ENCODE measurements at places on chromosomes 2 and 18. TPM values are rescaled to one million over a fixed set of nuclear protein-coding genes. Genes with fewer than 3 reads are reported as not detected.

SOWAHC gene
- 16.7 TPM for total RNA-seq

GRCh38 chr18:23614891-23615290 lies 28.6 kb upstream of the NPC1 start:
- no peak for DNase-seq

DNA sequence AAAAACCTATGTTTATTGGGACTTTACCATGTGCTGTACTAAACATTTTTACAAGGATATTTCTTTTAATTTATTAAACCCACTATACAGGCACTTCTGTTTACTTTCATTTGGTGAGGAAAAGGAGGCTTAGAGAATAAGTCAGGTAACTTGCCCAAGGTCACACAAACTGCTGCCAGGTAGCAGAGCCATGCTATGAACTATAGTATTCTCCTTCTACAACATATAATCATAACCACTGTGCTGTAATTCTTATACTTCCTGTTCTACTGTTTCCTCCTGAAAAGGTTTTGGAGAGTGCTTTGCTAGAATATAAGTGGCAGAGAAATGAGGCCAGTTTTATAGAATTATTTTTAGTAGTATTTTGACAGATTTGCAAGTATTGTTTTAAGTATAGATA lies 29.5 kb downstream of the SLC39A10 start:
- no peak for DNase-seq

DNA sequence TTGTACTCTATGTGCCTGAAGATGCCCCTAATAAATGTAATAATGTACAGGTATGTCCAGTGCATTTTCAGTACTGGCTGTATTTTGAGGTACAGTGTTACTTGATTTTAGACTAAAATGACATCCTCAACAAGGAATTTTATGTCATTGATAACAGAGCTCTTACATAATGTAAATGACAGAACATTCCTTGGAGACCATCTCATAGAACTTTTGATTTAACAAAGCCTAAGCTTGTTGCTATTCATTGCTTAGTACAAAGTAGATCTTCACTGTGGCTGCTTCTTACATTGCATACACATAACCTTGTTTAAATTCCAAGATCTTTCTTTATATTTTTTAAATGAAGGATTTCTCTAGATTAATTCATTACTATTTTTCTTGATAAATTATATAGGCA lies 24.1 kb downstream of the DYNC1I2 start:
- DNase-seq = no peak

GRCh38 chr2:40485318-40485717 lies 33.4 kb upstream of the SLC8A1 start:
- no peak for DNase-seq

KCNJ3 gene
- not detected for total RNA-seq

GRCh38 chr2:164879901-164880535 lies 38.4 kb upstream of the COBLL1 start:
- DNase-seq = no peak

CYRIA gene
- 2.2 TPM for total RNA-seq

GRCh38 chr2:74584088-74584645 lies 29.6 kb downstream of the DOK1 start:
- no peak for DNase-seq

- DNase-seq = no peak
Measured at GRCh38 chr2:29783666-29784065, 137.7 kb downstream of the ALK start.

GRCh38 chr18:9828506-9829396 lies 57.0 kb upstream of the TXNDC2 start:
- no peak for DNase-seq

GRCh38 chr18:3593904-3594759 lies 144.2 kb downstream of the TGIF1 start:
- peak; percentile 90 for DNase-seq

C2orf68 gene
- total RNA-seq = 40.8 TPM

DNA sequence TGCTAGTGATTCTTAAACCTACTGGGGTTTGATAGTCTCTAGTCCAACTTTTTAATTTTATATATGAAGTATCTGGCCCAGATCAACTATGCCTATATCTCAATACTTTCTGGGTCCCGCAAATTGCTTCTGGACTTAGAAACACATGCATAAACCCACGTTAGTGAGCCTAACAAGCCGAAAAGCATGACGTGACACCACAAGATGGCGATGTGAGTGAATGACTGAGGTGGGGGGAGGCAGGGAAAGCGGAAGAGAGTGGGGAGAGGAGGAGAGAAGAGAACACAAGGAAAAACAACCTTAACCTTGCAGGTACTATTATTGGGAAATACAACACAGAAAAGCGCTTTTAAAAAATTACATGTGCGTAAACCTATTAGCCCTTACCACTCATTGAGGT lies 13.8 kb downstream of the PDIA6 start:
- DNase-seq = no peak

DNA sequence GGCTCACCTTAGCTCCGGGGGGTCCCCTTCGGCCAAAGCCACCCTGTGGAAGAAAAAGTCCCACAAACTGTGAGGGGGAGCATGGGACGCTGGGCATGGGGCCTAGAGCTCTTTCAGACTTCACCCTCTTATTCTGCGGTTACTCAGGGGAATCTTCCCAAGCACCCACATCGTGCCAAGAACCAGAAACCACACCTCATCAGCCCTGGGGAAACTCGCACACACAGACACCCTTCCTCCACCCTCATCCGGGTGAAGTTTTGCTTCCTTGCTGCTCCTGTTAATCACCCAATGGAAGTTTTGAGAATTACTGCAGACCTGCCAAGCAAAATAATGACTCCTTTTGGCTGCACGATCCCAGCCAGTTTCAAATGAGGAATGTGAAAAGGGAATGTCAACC lies 59.1 kb downstream of the COL6A3 start:
- no peak for DNase-seq

DPP10 gene
- total RNA-seq = 10.5 TPM
